ENCODE measurements at places on chromosomes 16 and 17.

DNA sequence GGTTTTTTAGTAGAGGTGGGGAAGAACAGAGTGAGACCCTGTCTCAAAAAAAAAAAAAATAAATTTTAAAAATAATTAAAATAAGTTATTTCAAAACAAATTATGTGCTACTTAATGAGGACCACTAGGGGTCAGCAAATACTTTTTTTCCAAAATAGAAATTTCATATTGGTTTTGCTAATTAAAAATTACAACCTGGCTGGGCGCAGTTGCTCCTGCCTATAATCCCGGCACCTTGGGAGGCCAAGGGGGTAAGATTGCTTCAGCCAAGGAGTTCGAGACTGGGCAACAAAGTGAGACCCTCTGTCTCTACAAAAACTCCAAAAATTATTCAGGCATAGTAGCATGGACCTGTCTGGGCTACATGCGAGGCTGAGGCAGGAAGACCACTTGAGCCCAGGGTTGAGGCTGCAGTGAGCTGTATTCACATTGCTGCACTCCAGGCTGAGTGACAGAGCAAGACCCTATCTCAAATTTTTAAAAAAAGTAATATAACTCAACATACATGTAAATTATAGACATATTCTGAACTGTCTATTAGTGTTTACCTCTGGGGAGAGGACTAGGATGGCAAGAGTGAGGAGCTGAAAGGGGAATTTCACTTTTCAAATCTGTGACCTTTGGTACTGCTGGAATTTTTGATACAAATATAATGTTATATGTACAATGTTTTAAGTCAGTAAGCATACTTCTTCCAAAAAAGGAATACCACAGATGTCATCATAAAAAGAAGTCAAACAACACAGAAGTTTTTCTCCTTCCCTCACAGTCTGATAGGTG is 8.1 kb downstream of the MEIOB start:
- peak; percentile 38 for DNase-seq

GRCh38 chr16:50246299-50247122 is 19.8 kb upstream of the ADCY7 start:
- DNase-seq = no peak

DNA sequence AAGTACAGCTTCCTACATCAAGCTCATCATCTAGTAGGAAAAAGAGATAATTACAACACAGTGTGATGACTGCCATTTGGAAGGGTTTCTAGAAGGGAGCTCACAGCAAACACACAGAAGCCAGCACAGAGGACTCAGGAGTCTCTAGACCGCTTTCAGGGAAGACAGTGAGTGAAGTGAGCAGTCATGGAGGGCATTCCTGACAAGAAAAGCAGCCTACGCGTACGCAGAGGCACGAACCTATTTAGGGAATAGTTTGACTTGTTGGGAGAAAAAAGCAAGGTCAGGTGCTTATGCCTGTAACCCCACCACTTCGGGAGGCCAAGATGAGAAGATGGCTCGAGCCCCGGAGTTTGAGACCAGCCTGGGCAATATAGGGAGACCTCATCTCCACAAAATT is 8.4 kb upstream of the HASPIN start:
- no peak for DNase-seq

DNA sequence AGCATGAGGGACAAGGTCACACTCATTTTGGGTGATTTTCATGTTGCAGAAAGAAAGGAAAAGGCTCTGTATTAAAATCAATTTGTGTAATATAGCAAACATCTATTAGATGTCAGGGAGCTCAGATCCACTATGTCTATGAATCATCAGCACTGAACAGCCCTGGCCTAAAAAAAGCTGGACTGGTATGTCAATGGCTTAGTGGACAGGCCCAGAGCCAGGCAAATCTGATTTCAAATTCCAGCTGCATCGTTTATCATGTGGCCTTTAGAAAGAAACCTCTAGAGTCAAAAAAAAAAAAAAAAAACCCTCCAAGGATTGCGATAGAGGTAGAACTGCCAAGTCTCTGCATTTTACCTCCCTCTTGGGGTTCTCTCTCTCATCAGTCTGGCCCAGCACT is 5.4 kb downstream of the GAS7 start:
- peak; percentile 62 for DNase-seq

DNA sequence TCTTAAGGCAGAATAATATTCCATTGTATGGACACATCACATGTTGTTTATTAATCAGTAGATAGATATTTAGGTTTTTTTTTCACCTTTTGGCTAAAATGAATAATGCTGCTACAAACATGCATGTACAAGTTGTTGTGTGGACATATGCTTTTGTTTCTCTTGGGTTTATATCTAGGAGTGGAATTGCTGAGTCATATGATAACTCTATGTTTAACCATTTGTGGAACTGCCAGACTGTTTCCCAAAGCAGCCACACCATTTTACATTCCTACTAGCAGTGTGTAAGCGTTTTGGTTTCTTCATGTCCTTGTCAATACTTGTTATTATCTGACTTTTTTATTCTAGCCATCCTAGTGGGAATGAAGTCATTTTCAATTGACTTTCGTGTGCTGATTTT is 21.3 kb downstream of the CYLD start:
- DNase-seq = no peak

- no peak for DNase-seq
Measured at GRCh38 chr16:63005356-63005755, 969.1 kb upstream of the CDH8 start.

- DNase-seq = peak; percentile 58
Measured at GRCh38 chr17:73142872-73143381, 21.9 kb upstream of the SSTR2 start.
